Aortic smooth muscle cell (primary cell): ENCODE measurements at places on chromosomes 4 and X. TPM values are rescaled to one million over a fixed set of nuclear protein-coding genes. Genes with fewer than 3 reads are reported as not detected.

MTMR8 gene
- total RNA-seq, result 0.87 and 1.1 TPM in 2 replicates

DIPK2B gene
- 0.50 and 0.53 TPM in 2 replicates for total RNA-seq

CDS1 gene
- 0.13 and 0.25 TPM in 2 replicates for total RNA-seq

CCDC110 gene
- 2.1 and 2.7 TPM in 2 replicates for total RNA-seq

IQSEC2 gene
- total RNA-seq, result 4.5 and 4.8 TPM in 2 replicates

TSPAN7 gene
- total RNA-seq, result 0.19 and 0.40 TPM in 2 replicates

SORCS2 gene
- total RNA-seq, result under 0.01 and 0.40 TPM in 2 replicates

TRIML2 gene
- total RNA-seq, result 0.13 TPM in 1 of 2 replicates, not detected in the other

STARD8 gene
- total RNA-seq, result 3.2 and 3.3 TPM in 2 replicates

ETDA gene
- total RNA-seq, result not detected in 2 replicates

FAM149A gene
- 13.9 and 17.7 TPM in 2 replicates for total RNA-seq

MAP7D2 gene
- total RNA-seq, result 0.26 TPM in 1 of 2 replicates, not detected in the other

ENAM gene
- total RNA-seq, result under 0.01 and 0.12 TPM in 2 replicates

CPLX1 gene
- not detected in 2 replicates for total RNA-seq

COL4A6 gene
- total RNA-seq, result 4.4 and 7.3 TPM in 2 replicates

TMEM31 gene
- not detected in 2 replicates for total RNA-seq

PWWP3B gene
- total RNA-seq, result under 0.01 and 0.06 TPM in 2 replicates

UGT2A1 gene
- total RNA-seq, result under 0.01 and 0.13 TPM in 2 replicates

HMX1 gene
- not detected in 2 replicates for total RNA-seq

PLAC1 gene
- not detected in 2 replicates for total RNA-seq

USP51 gene
- 1.2 and 1.5 TPM in 2 replicates for total RNA-seq
